ENCODE measurements at places on chromosomes 1 and 21.
A peak's percentile ranks its signal among the peaks of the same experiment; 100 is the strongest.

DNA sequence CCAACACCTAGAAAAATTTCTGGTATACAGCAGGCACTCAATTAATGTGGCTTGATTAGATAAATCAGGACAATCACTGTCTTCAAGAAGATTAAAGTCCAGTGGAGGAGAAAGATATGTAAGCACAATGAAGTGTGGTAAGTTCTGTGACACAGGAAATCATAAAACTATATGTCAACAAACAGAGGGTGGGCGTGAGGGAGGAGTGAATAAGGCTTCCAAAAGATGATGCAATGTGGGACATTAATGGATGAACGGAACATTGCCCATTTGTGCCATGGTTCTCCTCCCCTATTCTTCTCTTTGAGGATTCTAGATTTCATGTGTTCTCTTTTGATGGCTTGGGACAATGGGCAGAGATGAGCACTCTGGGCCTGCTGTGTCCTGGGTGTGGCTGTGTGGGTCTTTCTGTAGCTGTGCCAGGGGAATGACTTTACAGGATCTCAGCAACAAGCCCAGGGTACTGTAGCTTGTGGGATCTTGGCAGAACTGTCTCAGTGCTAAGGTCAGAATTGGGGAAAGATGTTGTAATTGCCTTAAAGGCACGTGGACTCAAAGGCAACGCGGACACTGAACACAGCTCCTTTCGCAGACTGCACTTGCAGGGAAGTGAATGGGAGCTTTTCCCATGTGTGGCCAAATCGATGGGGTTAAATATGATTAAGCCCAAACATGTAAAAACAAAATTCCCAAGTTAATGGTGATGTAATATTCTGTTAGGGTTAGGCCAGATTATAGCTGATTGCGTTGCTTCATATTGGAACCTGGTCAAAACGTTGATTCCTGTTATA lies 366.9 kb downstream of the TGFB2 start:
- DNase-seq: no peak

- DNase-seq: no peak
Measured at GRCh38 chr1:168504064-168504837, 39.5 kb downstream of the XCL2 start.

DNA sequence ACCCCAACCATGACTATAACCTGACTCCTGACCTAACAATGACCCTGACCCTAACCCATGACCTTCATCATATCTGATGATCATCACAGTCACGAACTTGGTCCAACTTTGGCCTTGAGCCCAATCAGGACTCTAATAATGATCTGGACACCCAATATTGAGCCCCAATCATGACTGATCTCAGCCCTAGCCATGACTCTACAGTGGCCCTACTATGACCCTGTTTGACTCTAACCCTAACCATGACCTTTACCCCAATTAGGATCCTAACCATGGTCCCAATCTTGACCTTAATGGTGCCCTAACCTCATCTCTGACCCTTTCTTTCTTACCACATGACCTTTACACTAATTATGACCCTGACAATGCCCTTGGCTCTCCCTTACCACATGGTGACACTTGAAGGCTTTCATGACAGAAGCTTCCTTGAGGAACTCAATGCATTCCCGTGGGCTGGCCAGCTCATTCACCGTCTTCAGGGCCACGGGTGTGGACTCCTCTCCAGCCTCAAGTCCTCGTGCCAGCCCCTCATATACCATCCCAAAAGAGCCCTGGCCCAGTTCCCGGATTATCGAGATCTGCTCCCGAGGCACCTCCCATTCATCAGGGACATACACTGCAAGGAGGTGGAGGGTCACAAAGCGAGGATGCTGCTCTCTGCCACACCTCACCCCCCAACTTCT lies 16.2 kb downstream of the INSRR start:
- DNase-seq: no peak

GRCh38 chr1:158013840-158014730 lies 20.6 kb downstream of the KIRREL1 start:
- DNase-seq: no peak

DNA sequence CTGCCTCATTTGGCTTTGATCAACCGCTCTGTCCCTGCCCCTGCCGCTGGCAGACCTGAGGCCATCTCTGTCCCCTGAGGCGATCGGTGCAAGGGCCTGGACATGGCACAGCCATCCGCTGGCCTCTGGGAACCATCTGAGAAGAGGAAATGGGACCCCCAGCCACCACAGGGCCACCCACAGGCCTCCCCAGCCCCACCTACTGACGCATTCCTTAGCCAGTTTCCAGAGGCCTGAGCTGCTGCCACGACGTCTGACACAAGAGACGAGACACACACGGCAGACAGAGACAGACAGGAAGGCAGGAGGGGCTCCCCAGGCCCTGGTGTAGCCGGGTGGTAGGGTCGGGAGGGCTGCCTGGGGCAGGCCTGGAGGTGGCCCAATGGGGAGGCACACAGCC lies 37.3 kb upstream of the EDN2 start:
- DNase-seq: no peak

DNA sequence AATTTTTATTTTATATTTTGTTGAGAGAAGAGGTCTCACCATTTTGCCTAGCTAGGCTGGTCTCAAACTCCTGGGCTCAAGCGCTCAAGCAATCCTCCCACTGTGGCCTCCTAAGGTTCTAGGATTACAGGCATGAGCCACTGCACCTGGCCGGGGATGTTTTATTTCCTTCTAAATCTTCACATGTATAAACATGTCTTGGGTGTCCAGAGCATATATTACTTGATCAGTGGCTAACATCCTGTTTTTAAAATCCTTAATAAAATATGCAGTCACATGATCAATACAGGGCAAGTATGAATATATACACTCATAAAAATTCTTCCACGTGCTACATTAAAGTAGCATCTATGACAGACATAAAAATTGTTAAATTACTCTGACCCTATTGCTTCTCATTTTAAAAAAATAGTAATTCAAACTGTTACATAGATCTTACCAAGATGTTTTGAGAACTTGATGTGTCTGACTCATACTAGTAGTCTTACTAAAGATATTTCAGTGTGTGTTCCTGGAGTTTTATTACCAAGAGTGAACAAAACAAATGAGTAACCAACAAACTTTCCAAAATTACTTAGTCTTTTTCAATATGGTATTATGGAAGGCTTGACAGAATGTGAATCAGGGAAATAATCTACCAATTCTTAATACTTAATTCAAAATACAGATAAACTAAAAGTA lies 222.5 kb downstream of the SLC45A1 start:
- DNase-seq: no peak

- peak; percentile 16 for DNase-seq
Measured at GRCh38 chr1:57591842-57592241, 168.0 kb upstream of the DAB1 start.

- no peak for DNase-seq
Measured at GRCh38 chr1:186564582-186564981, 103.7 kb upstream of the PDC start.

DNA sequence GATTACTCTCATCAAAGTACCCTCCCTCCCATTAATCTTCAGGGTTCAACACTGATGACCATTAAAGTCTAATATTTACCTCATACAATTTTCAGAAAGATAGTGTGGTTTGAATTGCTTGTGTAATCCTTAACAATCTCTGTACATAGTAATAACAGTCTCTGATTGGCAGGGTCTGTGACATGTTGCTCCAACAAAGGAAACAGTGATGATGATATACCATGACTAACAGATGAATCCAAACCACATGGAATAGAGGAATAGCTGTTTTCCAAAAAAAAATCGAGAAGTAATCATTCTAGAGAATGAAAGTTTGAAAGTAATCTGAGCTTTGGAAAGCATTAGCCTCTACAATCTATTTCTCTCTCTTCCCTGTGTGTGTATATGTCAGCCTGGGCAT lies 610.1 kb upstream of the NEGR1 start:
- no peak for DNase-seq

GRCh38 chr21:35602811-35603362 lies 457.4 kb downstream of the SETD4 start:
- DNase-seq: no peak

DNA sequence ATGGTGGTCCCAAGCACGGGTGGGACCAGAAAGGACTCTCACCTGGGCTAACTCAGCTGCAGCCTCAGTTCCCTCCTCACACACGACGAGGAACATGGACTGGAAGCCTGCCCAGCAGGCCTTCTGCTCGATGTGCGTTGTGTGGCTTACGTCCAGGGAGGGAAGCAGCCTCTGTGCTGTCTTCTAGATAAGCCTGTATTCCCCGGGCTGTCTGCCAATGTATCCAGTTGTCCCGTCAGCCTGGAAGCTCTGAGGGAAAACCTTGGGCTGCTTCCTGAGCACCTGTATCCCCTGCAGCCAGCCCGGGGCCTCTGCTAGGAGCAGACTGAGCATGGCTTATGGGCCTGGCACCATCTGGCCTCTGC lies 10.5 kb downstream of the PCSK9 start:
- no peak for DNase-seq

- DNase-seq: no peak
Measured at GRCh38 chr1:32336591-32336932, 529 bp upstream of the MARCKSL1 start.

GRCh38 chr1:160638540-160638857 lies 8.3 kb downstream of the SLAMF1 start:
- no peak for DNase-seq

DNA sequence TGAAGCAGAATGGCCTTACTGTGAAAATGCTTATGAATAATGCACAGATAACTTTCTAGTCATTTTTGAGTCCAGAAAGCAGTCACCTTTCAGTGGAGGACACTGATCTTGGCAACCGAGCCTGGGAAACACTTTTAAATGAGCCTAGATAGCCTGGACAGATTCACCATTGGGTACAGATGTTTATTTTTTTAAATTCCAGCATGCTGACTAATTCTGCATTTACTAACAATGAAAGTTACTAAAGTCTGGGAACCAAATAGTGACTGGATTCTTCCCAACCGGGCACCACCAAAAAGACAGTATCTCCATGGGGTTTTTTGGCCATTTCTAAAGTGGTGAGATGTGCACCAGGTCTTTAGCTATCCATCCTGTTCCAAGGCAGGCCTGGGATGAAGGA lies 3.3 kb upstream of the FMOD start:
- no peak for DNase-seq

GRCh38 chr1:157407367-157407766 lies 144.9 kb downstream of the FCRL5 start:
- DNase-seq: no peak

- DNase-seq: no peak
Measured at GRCh38 chr1:74853756-74854155, 120.8 kb downstream of the TYW3 start.

- DNase-seq: no peak
Measured at GRCh38 chr1:29592261-29592615, 355.9 kb downstream of the PTPRU start.

DNA sequence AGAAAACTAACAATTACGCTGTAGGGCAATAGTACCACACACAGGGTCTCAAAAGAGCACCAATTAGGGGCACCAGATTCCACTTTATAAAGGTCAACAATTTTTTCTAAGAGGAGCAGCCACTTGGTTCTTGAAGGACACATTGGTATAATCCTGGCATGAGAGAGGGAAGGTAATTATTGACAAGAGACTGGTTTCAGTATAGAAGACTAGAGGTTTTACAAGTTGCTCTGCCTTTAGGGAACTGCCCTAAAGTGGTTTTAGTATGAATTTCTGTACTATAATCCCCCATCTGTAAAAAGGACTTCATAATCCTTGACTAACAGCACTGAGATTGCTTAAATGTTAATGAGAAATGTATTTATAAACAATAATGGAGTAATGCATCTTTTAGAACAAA lies 648.5 kb upstream of the PTBP2 start:
- no peak for DNase-seq

DNA sequence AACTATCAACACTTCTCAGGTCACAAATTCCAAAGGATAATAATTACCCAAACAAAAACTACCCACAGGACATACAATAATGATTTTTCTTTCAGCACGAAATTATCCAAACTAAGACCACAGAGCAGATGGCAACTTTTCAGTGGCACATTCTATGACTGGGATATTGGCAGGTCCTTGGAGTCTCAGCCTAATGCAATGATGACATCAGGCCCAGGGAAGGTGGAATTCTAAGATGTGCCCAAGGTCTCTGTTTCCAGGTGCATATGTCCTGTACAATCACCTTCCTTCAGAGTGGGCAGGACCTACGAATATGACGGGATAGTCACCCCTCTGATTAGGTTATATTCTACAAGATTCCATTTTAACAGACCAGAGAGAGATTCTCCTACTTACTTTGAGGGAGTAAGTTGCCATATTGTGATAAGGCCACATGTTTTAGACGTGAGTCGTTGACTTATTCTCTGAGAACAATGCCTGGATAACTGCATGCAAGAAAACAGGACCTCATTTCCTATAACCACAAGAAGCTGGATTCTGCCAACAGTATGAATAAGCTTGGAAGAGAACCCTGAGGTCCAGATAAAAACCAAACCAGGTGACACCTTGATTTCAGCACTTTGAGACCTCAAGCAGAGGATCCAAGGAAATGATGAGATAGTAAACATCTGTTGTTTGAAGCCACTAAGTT lies 69.9 kb downstream of the ZC3H11B start:
- no peak for DNase-seq

DNA sequence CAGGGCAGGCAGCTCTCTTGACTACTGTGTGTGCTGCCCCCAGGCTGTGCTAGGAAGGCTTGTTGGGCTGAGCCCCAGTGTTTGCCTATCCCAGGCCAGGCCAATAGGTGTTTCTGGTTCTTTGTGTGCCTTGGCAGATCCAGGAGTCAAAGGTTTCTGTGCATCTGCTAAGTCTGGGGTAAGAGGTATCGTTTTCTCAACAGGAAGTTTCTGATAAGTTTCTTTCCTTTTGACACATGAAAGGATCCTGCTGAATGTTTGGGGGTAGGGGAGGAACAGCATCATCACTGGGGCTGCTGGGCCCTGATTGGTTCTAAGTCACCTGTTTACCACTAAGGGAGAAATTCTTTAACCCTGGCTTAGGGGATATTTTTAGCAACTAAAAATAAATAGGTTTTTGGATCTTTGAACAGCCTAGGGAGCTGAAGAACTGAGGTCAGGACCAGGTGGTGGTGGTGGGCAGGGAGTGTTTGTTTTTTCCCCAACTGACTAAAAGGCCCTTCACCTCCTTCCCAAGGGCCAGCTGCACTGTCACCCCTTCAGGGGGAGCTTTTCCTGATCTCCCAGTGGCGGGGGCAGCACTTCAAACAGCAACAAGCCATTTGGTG lies 85.1 kb downstream of the KCNN3 start:
- no peak for DNase-seq

- DNase-seq: no peak
Measured at GRCh38 chr1:182603646-182604174, 479 bp downstream of the RGS16 start.

GRCh38 chr1:183219616-183220009 lies 33.5 kb downstream of the LAMC2 start:
- DNase-seq: no peak

DNA sequence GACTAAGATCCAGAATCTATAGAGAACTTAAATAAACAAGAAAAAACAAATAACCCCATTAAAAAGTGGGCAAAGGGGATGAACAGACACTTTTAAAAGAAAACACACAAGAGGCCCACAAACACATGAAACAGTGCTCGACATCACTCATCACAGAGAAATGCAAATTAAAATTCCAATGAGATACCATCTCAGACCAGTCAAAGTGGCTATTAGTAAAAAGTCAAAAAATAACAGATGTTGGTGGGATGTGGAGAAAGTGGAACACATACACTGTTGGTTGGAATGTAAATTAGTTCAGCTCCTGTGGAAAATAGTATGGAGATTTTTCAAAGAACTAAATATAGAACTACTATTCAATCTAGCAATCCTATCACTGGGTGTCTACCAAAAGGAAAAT lies 143.1 kb downstream of the IFI44 start:
- no peak for DNase-seq

Data from left lung (tissue), 14 donors.